Activated naive CD4-positive, alpha-beta T cell treated with anti-CD3 and anti-CD28 coated beads for 36 hours (primary cell): ENCODE measurements at places on chromosomes 5 and 9. TPM values are rescaled to one million over a fixed set of nuclear protein-coding genes. Genes with fewer than 3 reads are reported as not detected.

DNA sequence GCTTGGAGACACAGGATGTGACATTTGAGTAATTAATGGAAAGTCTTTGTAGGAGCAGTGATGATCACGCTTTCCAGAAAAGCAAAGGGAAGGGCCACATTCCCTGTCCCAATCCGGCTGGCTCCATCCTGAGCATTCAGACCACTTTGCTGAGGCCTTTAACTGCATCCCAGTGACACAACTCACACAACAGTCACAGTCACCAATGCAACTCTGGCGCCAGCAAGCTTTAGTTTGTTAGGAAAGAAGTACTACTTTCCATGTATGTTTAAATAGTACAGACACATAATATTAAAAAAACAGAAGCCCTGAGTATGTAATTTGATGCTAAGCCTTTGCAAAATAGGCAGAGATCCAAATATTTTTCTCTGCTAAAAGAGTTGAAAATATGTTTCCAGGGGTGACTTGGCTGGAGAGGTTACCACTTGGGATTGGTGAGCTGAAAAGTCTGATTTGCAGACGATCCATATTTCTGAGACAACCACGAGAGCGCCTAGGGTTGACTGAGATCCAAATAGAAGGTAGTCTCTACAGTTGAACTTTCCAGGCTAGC is 31.7 kb upstream of the GAS1 start:
- H3K36me3 ChIP-seq: no peaks in the 10 kb centered on the region
- H3K27ac ChIP-seq: no peak overlapping the region
- no peaks in the 10 kb centered on the region for H3K4me1 ChIP-seq
- peaks cover 37% of the 10 kb centered on the region for H3K27me3 ChIP-seq
- DNase-seq: no peak

GRCh38 chr9:86488345-86488744 is 134.1 kb upstream of the TUT7 start:
- peaks cover 2% of the 10 kb centered on the region for H3K4me1 ChIP-seq
- H3K27me3 ChIP-seq: no peaks in the 10 kb centered on the region
- no peaks in the 10 kb centered on the region for H3K36me3 ChIP-seq
- H3K27ac ChIP-seq: no peak overlapping the region
- no peak overlapping the region for H3K4me3 ChIP-seq

DNA sequence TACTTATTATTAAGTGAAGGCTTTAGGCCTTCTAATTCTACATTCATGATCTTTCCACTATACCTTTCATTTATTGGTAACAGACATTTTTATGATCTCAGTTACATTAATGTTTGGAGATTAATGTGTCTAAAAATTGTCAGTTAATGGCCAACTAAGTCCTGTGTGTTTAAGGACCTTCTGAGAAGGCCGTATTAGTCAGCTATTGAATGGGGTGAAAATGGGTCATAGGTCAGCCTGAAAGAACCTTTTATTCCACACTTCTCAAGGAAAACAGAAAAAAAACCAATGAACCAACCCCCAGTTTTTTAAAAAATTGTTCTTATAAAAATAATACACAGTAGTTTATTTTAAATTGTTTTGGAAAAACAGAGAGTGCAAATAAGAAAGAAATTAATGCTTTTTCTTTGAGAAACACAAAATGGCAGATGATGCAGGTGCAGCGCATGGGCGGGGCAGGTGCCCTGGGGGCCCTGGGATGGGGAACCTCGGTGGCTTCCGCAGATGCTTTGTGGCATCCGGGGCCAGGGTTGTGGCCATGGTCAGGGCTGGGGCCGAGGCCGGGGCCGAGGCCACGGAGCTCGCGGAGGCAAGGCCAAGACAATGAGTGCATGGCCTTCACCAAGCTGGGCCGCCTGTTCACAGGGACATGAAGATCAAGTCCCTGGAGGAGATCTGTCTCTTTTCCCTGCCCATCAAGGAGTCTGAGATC is 141.9 kb downstream of the SPATA31D1 start:
- H3K4me1 ChIP-seq: no peaks in the 10 kb centered on the region
- no peak overlapping the region for H3K27ac ChIP-seq
- no peak overlapping the region for H3K4me3 ChIP-seq
- DNase-seq: no peak

DNA sequence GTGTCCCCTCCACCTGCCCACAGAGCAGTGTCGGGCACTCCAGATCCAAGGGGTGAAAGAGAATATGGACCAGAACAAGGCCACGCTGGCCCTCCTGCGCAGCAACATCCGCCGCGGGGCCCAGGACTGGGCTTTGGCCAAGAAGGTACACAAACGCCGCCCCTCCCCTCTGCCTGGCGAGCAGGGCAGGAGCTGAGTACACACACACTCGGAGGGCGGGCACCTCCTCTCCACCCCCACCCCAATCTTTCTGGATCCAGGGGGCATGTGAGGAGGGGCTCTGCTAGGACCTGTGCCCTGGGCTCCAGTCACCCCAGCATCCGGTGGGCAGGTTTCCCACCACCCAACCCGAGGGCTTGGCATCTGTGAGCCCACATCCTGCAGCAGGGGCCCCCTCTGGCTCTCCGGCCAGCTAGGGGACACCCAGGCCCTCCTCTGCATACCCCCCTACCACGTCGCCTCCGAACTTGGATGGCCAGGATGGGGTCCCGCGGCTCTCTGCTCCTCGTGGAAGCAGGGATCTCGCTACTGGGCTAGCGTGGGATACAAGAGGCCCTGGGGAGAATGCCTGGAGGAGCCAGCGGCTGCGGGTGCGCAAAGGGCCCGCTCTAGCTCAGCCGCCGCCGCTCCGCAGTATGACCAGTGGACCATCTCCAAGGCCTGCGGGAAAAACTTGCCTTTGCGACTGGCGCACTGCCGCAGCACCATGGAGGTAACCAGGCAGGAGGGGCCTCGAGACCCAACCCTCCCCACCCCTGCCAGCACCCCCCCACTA is 3.1 kb downstream of the CCDC183 start:
- H3K27ac ChIP-seq: no peak overlapping the region
- H3K4me3 ChIP-seq: no peak overlapping the region
- H3K27me3 ChIP-seq: peaks cover 7% of the 10 kb centered on the region
- peaks cover 24% of the 10 kb centered on the region for H3K4me1 ChIP-seq
- H3K36me3 ChIP-seq: no peaks in the 10 kb centered on the region

- peaks cover 9% of the 10 kb centered on the region for H3K27me3 ChIP-seq
- DNase-seq: no peak
- peaks cover 1% of the 10 kb centered on the region for H3K36me3 ChIP-seq
- H3K4me1 ChIP-seq: no peaks in the 10 kb centered on the region
- H3K4me3 ChIP-seq: no peak overlapping the region
Observed at GRCh38 chr5:3153226-3153858, 401.9 kb upstream of the IRX2 start.

- H3K36me3 ChIP-seq: no peaks in the 10 kb centered on the region
- H3K4me1 ChIP-seq: no peaks in the 10 kb centered on the region
- H3K27ac ChIP-seq: no peak overlapping the region
- no peak for DNase-seq
Observed at GRCh38 chr9:99590840-99591239, 230.8 kb upstream of the NR4A3 start.

DNA sequence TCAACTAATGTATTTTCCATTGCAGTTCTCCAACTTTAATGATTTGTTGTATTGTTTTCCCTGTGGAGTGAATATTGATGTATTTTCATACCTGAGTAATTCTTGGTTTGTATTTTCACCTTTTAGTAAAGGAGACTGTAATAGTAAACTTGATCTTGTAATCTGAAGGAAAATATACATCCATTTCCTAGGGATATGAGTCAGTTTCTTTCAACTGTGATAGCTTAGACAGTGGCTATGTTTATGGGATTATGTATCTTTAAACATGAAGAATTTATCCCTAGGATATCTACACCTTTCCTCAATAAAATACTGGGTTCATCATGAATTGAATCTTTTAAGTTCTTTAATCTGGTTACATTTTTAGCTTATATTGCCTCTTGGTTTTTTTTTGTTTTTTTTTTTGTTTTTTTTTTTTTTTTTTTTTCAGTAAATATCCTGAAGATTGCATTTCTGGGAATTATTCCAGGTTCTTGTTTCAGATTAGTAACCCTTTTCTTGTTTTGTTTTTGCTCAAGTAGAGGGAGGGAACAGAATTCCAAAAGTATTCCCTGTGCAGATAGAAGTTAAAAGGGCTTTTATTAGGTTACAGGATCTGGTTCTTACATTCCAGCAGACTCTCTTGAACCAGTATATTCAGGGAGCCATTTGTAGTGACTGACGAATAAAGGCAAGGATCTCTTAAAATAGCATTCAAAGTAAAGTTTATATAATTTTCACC is 7.1 kb downstream of the WDR36 start:
- peaks cover 39% of the 10 kb centered on the region for H3K36me3 ChIP-seq
- no peak overlapping the region for H3K27ac ChIP-seq
- H3K4me3 ChIP-seq: no peak overlapping the region
- no peak for DNase-seq
- no peaks in the 10 kb centered on the region for H3K27me3 ChIP-seq
- peaks cover 26% of the 10 kb centered on the region for H3K4me1 ChIP-seq

The PAPPA gene
- total RNA-seq: not detected

The PLAC8L1 gene
- 0.40 TPM for total RNA-seq

The TAS2R1 gene
- not detected for total RNA-seq

The ADAMTS19 gene
- total RNA-seq: not detected

The NSG2 gene
- total RNA-seq: not detected

The PDLIM7 gene
- total RNA-seq: 41.2 TPM

The SPINK6 gene
- total RNA-seq: not detected
